ENCODE measurements at places on chromosomes 4 and X. TPM values are rescaled to one million over a fixed set of nuclear protein-coding genes. Genes with fewer than 3 reads are reported as not detected.
A peak's percentile ranks its signal among the peaks of the same experiment; 100 is the strongest.

DNA sequence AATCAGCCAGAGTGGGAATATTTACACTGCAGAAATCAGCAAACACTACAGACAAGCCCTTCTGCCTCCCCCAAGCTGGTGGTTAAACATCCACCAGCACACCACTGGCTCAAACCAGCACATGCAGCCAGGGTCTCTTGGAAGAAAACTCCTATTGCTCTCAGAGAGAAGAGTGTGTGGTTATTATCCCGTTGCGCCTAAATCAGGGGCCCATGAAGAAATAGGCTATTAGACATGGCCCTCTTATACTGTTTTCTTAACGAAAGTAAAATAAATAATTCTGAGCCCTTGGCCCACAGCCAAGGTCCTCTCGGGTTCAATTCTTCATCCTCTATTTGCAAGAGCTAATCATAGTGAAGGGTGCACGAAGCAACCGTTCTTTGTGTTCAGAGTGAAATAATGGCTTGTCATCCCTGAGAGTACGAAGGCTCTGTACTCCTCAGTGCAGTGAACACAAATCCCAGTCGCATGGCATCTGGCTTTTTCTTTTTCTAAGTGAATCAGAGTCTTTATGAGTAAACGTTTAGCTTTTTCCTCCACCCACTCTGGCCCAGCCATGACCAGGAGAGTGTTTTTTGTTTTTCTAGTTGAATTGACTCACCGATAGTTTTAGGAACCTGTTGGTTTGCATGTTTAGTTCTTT, 33.4 kb upstream of the RBM47 start:
- no peaks in the 10 kb centered on the region for H3K36me3 ChIP-seq
- H3K4me3 ChIP-seq = no peak overlapping the region
- DNase-seq = no peak
- H3K27ac ChIP-seq = no peak overlapping the region

DNA sequence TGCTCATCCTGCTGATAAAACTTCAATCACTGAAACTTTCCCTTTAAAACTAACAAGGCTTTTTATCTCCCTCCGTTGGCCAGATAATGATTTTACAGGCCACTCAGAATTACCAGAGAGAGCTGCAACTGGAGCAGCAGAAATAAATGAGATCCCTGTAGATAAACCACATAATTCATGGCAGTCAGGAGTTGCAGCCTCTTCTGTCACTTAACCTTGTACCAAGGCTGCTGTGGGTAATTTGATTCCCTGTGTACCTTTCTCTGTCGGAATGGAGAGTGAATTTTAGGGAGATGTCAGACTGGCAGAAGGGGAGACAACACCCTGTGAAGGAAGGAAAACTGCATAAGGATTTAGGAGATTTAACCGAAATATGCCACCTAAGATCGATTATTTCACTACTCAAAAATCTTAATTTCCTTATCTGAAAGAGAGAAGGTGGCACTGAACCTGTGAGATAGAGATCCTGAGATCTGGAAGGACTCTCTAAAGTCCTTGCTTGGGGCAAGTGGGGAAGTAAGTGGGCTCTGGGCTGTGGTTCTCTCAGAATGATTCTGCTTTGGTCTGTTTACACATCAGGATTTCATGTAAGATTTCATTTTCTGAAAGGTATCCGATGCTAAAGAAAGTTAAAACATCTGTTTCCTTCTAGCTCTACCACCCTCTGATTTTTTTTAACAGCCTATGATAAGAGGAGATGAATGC, 14.3 kb upstream of the TSPAN5 start:
- peaks cover 12% of the 10 kb centered on the region for H3K4me1 ChIP-seq
- peak overlapping the region; percentile 64 for H3K4me3 ChIP-seq
- no peak for DNase-seq
- H3K27ac ChIP-seq = peak overlapping the region; percentile 64
- H3K36me3 ChIP-seq = peaks cover 7% of the 10 kb centered on the region

DNA sequence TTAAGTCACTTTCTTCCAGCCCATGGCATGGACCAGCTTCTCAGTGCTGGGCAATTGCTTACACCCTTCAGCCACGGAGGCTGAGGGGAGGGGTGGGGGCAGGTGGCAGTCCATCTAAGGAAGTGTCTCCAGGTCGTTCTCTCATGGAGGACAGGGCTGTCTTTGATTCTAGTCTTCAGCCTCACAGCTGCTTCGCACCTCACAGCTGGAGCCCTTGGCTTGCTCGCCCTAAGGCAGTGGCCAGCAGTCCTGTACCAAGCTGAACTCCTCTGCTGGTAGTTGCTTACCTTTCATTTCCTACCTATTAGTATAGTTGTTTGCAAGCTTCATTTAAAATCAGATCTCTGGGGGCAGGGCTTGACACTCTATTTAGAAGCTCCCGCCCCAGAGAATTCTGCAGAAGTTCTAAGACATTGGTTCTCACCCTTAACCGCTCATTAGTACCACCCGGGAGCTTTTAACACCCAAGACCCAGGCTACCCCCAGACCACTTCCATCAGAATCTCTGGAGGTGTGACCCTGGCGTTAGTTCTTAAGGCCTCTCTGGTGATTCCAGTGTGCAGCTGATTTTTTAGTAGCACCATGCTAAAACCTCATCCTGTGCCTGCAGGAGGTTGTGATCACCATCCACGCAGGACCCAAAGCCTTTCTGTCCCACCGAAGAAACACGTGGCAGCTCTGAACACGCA, 386.8 kb downstream of the UNC5C start:
- no peak overlapping the region for H3K4me3 ChIP-seq
- H3K27ac ChIP-seq = no peak overlapping the region
- H3K36me3 ChIP-seq = peaks cover 2% of the 10 kb centered on the region
- peaks cover 14% of the 10 kb centered on the region for H3K4me1 ChIP-seq
- peaks cover 7% of the 10 kb centered on the region for H3K27me3 ChIP-seq

GRCh38 chr4:79267671-79268070, 58.2 kb downstream of the NAA11 start:
- no peaks in the 10 kb centered on the region for H3K4me1 ChIP-seq
- H3K27ac ChIP-seq = no peak overlapping the region
- no peak overlapping the region for H3K4me3 ChIP-seq
- no peak for DNase-seq

The GRPR gene
- not detected for total RNA-seq

- no peak overlapping the region for H3K4me3 ChIP-seq
- H3K27ac ChIP-seq = no peak overlapping the region
- H3K27me3 ChIP-seq = no peaks in the 10 kb centered on the region
These were observed 112.7 kb downstream of the ASMT start for GRCh38 chrX:1727531-1728027.

DNA sequence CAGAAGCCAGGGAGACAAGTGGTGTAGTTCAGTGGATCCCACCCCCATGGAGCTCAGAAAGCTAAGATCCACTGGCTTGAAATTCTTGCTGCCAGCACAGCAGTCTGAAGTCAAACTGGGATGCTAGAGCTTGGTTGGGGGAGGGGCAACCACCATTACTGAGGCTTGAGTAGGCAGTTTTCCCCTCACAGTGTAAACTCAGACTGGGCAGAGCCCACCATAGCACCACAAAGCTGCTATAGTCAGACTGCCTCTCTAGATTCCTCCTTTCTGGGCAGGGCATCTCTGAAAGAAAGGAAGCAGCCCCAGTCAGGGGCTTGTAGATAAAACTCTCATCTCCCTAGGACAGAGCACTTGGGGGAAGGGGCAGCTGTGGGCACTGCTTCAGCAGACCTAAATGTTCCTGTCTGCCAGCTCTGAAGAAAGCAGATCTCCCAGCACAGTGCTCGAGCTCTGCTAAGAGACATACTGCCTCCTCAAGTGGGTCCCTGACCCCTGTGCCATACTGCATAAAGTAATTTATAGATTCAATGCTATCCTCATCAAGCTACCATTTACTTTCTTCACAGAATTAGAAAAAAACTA, 163.2 kb downstream of the HHIP start:
- H3K27ac ChIP-seq = no peak overlapping the region
- no peaks in the 10 kb centered on the region for H3K36me3 ChIP-seq
- no peak for DNase-seq
- H3K4me3 ChIP-seq = no peak overlapping the region
- H3K27me3 ChIP-seq = no peaks in the 10 kb centered on the region

The ENOX2 gene
- total RNA-seq = 11.4 TPM

The FATE1 gene
- total RNA-seq = not detected

The FHDC1 gene
- 0.26 TPM for total RNA-seq

The DMD gene
- 0.17 TPM for total RNA-seq

The CT45A2 gene
- not detected for total RNA-seq

- peaks cover 5% of the 10 kb centered on the region for H3K27me3 ChIP-seq
- no peak overlapping the region for H3K27ac ChIP-seq
- no peak for DNase-seq
- H3K36me3 ChIP-seq = no peaks in the 10 kb centered on the region
- no peak overlapping the region for H3K4me3 ChIP-seq
- no peaks in the 10 kb centered on the region for H3K4me1 ChIP-seq
These were observed 58.3 kb upstream of the PACRGL start for GRCh38 chr4:20641976-20642375.

- no peak overlapping the region for H3K4me3 ChIP-seq
- no peaks in the 10 kb centered on the region for H3K27me3 ChIP-seq
- H3K27ac ChIP-seq = no peak overlapping the region
- no peaks in the 10 kb centered on the region for H3K4me1 ChIP-seq
- no peaks in the 10 kb centered on the region for H3K36me3 ChIP-seq
- DNase-seq = no peak
These were observed 128.7 kb downstream of the GASK1B start for GRCh38 chr4:158043971-158044618.

- no peak overlapping the region for H3K27ac ChIP-seq
- no peaks in the 10 kb centered on the region for H3K36me3 ChIP-seq
- H3K4me1 ChIP-seq = peaks cover 3% of the 10 kb centered on the region
- peaks cover 3% of the 10 kb centered on the region for H3K27me3 ChIP-seq
These were observed 206.4 kb upstream of the BCOR start for GRCh38 chrX:40304115-40304514.

DNA sequence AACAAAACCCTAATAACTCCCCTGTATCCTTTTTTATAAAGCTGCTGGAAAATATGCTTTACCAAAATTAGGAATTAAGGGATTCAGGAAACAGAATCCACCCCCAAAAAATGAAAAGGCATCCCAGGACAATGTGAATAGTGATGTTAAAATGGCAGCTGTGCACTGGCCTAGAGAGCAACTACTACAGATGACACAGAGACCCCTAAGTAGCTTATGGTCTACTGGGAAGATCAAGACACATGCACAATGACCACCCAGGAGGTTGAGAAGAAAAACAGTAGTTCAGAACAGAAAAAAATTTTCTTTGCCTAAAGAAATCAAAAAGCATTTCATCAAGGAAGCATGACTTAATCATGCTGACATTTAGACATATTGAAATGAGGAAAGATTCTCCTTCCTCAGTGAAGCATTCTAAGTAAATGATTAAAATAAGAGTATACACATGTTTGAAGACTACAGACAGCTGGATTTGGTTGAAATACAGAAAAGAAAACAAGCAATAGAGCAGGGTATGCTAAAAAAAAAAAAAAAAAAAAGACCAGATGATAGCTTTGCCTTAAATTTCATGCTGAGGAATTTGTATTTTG, 117.3 kb downstream of the WDFY3 start:
- H3K4me3 ChIP-seq = no peak overlapping the region
- H3K36me3 ChIP-seq = no peaks in the 10 kb centered on the region
- H3K4me1 ChIP-seq = no peaks in the 10 kb centered on the region
- no peaks in the 10 kb centered on the region for H3K27me3 ChIP-seq

GRCh38 chr4:38230821-38231563, 270.8 kb downstream of the PTTG2 start:
- H3K27ac ChIP-seq = no peak overlapping the region
- no peaks in the 10 kb centered on the region for H3K36me3 ChIP-seq
- DNase-seq = no peak
- no peak overlapping the region for H3K4me3 ChIP-seq

DNA sequence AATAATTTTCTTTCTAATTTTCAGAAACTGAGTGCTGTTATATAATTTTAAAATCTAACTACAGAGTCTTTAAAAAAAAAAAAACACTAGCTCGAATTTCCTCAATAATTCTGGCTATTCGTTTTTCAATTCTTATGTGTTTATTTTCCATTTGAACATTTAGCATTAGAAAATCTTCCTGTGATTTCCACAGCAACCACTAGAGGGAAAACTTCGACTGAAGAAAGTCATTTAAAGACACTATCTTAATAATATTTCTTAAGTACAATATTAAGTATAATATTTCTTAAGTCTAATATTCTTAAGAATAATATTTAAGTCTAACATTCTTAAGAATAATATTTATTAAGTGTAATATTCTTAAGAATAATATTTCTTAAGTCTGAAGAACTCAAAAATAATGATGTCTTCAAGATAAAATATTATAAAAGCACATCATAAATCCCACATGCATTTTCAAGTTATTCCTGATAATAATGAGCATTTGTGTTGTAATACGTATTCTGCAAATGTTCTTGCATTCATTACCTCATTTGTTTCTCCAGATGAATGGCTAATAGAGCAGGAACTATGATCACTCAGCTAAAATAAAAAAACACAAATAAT, 118.4 kb upstream of the WDR17 start:
- no peaks in the 10 kb centered on the region for H3K36me3 ChIP-seq
- H3K4me3 ChIP-seq = no peak overlapping the region
- H3K4me1 ChIP-seq = peaks cover 6% of the 10 kb centered on the region
- DNase-seq = no peak
- peaks cover 11% of the 10 kb centered on the region for H3K27me3 ChIP-seq
- no peak overlapping the region for H3K27ac ChIP-seq

- H3K36me3 ChIP-seq = no peaks in the 10 kb centered on the region
- H3K27me3 ChIP-seq = peaks cover 2% of the 10 kb centered on the region
- H3K4me3 ChIP-seq = no peak overlapping the region
- H3K4me1 ChIP-seq = no peaks in the 10 kb centered on the region
- peak; percentile 36 for DNase-seq
These were observed 111.9 kb upstream of the TMEM164 start for GRCh38 chrX:109890910-109891502.

GRCh38 chr4:185040523-185040922, 22.2 kb downstream of the HELT start:
- H3K4me3 ChIP-seq = no peak overlapping the region
- no peaks in the 10 kb centered on the region for H3K36me3 ChIP-seq
- peaks cover 30% of the 10 kb centered on the region for H3K27me3 ChIP-seq
- peaks cover 6% of the 10 kb centered on the region for H3K4me1 ChIP-seq
- H3K27ac ChIP-seq = no peak overlapping the region
- no peak for DNase-seq

DNA sequence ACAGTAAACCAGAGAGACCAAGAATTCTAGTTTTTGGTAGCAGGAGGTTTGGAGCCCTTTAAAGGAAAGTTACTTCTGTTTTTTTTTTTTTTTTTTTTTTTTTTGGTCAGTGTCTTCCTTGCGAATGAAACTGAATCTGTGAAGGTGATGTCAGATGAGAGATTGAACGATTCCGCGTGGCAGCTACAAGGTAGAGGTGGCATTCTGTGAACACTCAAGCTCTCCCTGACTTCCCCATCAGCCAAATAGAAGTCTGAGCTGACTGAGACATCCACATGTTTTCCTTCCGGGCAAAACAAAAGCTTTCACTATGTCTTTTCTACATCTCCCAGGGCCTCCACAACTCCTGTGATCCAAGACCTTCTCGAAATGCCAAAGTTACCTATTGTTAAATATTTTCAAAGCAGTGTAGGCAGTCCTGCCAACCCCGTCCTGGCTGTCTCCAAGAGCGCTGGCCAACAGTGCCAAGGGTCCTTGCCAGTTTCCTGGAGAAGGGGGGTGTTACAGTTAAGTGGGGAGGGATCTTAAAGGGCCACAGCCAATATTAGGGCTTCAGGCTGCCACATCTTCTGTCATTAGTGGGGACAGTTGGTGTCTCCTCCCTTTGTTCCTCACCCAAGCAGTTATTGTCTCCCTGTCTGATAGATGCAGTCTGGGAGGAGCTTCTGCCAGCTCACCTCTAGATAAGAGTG, 102.9 kb upstream of the SLC34A2 start:
- no peaks in the 10 kb centered on the region for H3K4me1 ChIP-seq
- DNase-seq = no peak
- H3K4me3 ChIP-seq = no peak overlapping the region
- H3K27ac ChIP-seq = no peak overlapping the region
- H3K27me3 ChIP-seq = peaks cover 5% of the 10 kb centered on the region
- no peaks in the 10 kb centered on the region for H3K36me3 ChIP-seq
